Fibroblast of skin of scalp (primary cell): ENCODE measurements at places on chromosomes 12 and 14.

DNA sequence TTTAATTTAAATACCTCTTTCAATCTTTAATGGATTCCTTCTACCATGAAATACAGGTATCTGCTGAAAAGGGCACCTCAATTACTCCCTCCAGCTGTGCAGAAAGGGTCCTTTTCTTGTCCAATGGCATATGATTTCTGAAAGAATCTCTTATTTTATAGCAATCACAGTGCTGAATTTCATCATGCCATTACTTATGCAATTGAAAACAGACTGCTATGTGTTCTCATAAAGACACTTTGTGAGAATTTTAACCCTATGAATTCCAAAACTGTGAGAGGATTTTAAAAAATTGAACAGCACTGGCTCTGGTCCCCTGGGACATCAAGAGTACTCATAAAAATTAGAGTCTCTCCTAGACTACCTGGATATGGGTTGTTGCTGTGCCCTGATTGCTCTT lies 45.9 kb upstream of the CNOT2 start:
- DNase-seq, result peak; percentile 79

GRCh38 chr12:51393676-51394545 lies 2.7 kb upstream of the GALNT6 start:
- DNase-seq, result peak; percentile 88

GRCh38 chr14:95483309-95484165 lies 32.9 kb downstream of the SYNE3 start:
- peak; percentile 95 for DNase-seq

DNA sequence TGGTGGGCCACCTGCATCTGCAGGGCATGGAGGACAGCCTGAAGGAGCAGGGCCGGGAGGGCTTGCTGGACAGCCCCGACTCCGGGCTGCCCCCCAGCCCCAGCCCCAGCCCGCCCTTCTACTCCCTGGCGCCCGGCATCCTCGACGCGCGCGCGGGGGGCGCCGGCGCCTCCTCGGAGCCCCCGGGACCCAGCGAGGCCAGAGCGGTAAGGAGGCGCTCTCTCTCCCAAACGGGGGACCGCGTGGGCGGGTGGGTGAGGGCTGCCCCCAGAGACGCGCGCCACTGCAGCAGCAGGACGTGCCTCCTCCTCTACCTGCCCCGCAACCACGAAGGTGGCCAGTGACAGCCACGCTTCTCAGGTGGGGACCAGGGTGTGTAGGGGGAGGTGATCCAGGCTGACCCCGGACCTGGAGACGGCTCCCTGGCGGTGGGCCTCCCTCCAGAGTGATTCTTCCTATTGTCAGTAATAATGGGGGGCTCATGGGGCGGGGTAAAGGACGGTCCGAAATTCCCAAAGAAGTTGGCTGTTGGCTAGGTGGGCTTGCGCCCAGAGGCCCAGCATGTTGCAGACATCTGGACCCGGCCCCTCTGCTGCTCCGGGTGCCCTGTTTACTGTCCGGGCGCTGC lies 652 bp downstream of the RFLNA start:
- DNase-seq, result no peak

DNA sequence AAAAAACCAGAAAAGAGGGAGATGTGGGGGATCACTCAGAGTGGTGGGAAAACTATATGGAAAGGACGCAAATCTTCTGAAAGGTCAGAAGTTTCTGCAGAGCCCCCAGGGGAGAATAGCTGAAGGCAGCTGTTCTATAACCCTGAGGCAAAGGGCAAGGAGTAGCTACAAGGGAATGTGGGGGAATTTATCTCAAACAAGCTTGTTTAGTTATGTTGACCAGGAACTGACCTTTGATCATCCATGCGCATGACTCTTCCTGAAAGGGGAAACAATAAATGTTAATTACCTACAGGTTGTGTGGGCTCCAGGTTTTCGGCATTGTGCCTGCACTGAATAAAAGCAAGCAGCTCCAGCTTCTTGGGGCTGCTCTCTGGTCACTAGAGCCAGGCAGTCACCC lies 968.5 kb downstream of the AACS start:
- DNase-seq, result no peak

GRCh38 chr12:93745286-93745685 lies 68.1 kb downstream of the CRADD start:
- DNase-seq, result no peak

GRCh38 chr14:51852541-51852940 lies 7.9 kb upstream of the GNG2 start:
- no peak for DNase-seq

DNA sequence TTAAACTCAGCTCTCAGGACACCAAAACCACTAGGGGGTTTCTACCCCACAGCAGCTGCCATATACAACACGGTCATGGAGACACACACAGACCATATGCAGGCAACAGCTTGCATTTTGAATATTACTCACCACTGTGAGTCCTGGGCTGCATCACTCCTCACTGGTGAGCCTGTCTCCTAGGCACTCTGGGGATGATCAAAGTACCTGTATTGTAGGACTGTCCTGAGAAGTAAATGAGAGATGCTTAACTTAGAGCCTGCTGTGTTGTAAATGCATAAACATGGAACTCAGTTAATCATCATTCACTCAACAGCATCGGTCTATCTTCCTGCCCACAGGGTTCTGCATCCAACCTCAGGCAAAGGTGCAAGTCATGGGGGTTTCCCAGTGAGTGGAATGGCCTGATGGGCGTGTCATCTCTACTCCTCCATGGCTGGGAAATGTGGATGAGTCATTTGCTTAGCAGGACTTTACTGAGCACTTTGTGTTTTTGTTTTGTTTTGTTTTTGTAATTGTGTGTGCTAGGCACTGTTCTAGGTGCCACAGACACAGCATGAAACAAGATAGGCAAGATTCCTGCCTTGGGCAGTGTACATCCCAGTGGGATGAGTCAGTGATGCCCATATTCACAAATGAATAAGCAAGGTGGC lies 1141.2 kb upstream of the TMEM132C start:
- peak; percentile 54 for DNase-seq

DNA sequence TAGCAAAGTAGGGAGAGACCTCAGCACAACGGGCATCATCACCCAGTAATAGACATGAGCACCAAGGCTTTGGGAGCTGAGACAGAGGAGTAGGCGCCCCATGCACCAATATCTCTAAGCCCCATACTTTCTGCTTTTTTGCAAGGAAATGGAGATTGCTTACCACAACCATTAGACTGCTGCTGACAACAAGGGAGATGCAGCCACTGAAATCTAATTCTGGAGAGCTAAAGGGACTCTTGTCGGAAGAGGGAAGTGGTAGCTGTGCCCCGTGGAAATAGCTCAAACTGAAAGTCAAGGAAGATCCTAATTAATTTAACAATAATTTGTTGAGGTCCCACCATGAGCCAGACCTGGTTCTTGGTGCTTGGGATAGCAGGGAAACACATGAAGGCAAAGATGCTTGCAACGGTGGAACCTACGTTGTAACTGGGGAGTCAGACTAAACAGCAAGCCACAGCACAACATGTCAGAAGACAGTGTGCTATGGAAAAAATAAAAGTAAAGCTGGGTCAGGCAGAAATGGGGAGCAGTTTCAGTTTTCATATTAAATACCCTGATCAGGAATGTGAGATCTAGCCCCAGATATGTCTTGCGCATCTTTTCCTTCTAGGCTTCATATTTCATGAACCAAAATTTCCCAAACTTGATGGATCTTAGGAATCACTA lies 1131.0 kb downstream of the BCL11B start:
- no peak for DNase-seq

- peak; percentile 41 for DNase-seq
Observed at GRCh38 chr14:103562179-103562428, 353 bp downstream of the BAG5 start.

GRCh38 chr14:50232276-50232642 lies 881 bp upstream of the SOS2 start:
- no peak for DNase-seq

- DNase-seq, result peak; percentile 61
Observed at GRCh38 chr12:40224439-40225291, at the start of gene LRRK2. TSS of gene LRRK2 (plus strand) at chr12:40224997. CDS start at chr12:40225132, 135 bp downstream.

DNA sequence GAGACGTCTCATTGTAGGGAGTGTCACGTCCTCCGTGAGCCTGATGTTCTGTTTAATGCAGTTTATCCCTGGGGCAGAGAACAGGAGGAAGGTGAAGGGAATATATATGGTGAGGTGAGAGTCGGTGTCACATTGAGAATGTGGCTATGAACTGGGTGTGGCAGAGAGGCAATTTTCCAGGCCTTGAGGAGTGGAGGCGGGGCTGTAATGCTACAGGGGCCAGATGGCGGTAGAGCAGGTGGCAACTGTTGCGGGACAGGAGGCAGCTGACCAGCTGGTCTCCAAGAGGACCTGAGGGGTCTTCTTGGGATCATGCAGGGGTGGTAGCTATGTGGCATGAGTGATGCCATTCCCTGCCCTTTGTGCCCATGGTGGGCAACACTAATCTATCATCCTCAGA lies 59.6 kb downstream of the CACNA1C start:
- no peak for DNase-seq

DNA sequence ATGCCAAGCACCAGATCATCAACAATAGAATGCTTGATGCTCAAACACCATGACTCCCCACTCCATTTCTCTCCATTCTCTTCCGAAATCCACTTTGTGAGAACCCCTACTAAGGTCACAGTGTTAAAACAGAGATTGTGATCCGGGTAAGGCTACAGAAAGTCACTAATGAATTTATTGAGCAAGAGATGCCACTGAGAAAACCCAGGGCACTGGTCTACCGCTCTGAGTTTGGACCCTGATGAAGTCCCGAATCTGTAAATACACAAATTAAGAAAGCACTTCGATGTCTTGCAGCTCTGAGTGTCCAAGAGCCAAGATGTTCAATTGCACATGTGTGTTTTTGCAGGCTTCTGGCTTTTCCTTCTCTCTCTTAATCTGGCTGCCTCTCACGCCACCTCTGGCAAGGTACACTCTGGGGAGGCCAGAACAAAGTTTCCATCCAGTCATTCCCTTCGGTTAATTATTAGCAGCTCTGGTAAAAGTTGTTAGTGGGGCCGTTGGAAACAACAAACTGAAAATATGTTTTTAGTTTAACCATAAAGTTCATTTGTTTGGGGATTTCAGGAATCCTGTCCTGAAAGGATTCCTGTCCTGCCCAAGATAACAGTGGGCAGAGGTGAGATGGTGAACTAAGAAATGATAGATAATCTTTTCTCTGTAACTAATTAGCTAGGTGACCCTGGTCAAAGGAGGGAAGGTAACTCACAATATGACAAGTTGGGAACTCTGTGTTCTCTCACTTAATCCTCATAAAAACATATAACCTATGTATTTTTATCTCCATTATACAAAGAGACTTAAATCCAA lies 75.4 kb downstream of the BTG1 start:
- no peak for DNase-seq

GRCh38 chr12:2689393-2689792 lies 105.4 kb upstream of the FKBP4 start:
- no peak for DNase-seq

DNA sequence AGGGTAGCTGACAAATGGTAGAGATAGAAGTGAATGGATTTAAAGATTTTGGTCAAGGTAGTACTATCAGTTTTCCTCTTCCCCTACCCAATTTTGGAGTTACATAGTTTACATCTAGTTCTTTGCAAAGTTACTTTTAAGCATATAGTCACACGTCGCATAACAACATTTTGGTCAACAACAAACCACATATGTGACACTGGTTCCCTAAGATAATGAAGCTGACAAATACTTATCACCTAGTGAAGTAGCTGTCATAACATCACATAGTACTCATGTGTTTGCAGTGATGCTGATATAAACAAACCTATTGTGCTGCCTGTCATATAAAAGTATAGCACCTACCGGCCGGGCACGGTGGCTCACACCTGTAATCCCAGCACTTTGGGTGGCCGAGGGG lies 45.4 kb downstream of the YAF2 start:
- DNase-seq, result no peak

- DNase-seq, result no peak
Observed at GRCh38 chr14:93462479-93462878, 31.7 kb downstream of the UNC79 start.

DNA sequence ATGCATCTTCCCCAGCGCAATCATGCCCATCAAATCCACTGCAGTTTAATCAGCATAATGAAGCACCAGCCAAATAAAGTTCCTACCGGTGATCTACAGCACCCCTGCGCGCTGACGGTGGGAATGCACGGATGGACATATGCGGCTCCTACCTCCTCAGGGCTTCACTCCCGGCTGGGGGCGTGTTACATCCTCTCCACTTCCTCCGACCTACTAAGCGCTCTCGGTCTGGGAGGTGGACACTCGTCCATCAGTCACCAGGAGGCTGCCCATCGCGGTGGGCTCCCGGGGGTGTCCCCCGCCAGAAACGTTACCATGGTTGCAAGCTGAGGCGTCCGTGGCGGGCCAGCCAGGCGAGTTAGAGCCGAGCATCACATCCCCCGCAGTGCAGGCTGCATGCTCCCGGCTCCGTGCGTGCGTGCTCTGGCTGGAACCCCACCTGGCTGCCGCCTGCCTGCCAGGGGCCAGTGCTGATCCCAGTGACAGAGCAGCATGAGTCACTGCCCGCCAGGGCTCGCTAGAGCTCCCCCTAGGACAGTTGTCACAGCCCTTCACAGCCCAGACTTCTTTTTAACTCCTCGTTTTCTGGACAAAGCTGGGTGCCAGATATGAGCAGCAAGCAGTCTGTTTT lies 73.0 kb downstream of the CIT start:
- peak; percentile 80 for DNase-seq

DNA sequence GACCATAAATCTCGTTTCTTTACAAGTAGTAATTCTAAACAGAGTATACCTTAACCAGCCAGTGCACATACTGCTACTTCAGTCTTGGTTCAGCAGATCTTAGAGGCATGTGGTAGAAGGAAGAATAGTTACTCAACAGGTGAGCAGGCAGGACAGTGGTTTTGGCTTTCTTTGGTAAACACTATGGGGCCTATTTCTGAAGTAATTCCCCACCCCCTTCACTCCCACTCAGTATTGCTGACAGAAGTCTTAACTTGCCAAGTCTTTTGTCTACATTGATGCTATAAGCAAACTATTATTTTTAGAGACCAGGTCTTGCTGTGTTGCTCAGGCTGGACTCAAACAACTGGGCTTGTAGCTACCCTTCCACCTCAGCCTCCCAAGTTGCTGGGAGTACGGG lies 68.5 kb downstream of the FBXO34 start:
- DNase-seq, result no peak

- no peak for DNase-seq
Observed at GRCh38 chr14:104980611-104981531, 2.7 kb upstream of the AHNAK2 start.

DNA sequence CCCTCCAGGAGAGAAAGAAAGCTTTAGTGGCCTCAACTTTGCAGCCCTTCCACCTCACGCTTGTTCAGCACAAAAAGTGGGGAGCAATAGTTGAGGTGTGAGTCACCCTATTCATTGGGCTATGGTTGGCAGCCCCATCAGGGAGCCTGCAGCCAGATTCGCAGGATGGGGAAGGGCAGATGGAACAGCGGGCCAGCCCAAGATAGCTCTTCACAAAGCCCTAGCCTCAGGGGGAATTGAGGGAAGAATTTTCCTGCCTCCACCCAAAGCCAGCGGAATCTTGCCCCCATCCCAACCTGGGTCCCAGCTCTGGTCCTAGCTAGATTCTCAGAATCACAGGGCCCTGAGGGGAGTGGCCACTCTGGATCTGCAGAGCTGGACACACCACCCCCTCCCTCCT lies 3.6 kb upstream of the KRT5 start:
- no peak for DNase-seq

DNA sequence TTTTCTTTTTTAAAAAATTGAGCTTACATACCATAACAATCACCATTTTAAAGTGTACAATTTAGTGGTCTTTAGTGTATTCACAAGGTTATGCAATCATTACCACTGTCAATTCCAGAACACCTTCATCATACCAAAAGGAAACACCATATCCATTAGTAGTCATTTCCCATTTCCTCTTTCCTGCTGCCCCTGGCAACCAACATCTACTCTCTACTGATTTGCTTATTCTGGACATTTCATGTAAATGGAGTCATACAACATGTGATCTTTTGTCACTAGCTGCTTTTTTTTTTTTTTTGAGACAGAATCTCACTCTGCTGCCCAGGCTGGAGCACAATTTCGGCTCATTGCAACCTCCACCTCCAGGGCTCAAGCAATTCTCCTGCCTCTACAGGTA lies 66.8 kb upstream of the CFL2 start:
- DNase-seq, result peak; percentile 78
